T1000 (cell line): ENCODE measurements at places on chromosomes 16 and 17.

- DNase-seq = peak; percentile 18
Measured at GRCh38 chr17:58120195-58120822, 27.9 kb upstream of the OR4D1 start.

DNA sequence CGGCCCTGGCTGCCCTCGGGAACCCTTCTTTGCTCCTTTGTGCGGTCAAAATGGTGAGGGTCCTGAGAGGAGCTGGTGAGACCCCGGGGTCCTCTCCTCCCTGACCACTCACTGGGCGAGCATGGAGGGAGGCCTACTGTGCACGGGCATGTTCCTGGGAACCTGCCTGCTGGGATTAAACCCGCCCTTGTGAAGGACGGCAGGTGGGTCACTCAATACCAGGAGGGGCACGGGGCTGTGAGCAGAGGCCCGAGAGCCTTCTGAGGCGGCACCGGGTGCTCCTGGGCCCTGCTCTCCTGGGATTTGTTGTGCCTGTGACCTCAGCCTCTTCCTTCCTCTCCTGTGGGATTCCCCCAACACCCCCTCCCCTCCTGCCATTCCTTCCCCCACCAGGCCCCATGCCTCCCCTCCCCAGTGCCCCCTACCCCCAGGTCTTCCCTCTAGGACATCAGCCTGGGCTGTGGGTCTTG lies 19.7 kb downstream of the METRNL start:
- no peak for DNase-seq

GRCh38 chr17:45240905-45241327 lies 19.2 kb downstream of the FMNL1 start:
- DNase-seq = no peak

DNA sequence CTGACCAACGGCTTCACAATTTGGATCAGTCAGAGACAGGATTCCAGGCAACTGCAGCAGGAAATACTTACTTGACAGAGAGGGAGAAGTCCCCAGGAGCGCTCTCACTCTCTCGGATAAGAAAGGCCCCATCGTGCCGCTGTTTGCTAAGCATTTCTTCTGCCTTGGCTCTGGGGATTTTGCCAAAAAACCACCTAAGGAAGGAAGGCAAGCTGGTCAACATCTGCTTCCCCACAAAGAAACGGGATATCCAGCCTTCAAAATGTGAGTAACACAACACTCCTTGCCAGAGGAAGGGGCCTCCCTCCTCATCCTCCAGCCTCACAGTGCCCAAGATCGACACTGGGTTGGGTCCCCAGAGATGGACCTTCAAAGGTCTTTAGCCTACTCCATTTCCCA lies 36.6 kb upstream of the SLC25A19 start:
- no peak for DNase-seq

DNA sequence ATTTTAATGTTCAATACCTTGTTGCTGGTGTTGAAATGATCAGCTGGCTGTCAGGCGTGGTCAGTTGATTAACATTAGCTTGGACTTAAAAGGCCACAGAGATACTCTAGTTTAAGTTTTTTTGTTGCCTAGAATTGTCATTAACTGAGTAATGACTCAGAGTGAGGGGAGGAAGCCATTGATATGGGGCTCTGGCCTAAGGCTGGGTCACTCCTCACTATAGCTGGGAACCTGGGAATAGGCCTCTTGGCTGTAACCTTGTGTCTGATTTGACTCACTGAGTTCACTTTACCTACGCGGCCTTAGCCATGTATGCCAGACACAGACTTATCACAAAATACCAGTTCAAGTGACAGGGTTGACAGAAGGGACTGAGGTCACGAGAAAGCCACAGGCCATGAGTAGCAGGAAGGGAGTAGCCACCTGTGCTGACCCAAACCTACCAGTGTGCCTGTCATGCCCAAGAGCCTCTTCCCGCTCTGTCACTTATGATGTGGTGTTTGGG lies 37.9 kb upstream of the ADCY7 start:
- no peak for DNase-seq
